ENCODE measurements at places on chromosomes 3 and 15.

DNA sequence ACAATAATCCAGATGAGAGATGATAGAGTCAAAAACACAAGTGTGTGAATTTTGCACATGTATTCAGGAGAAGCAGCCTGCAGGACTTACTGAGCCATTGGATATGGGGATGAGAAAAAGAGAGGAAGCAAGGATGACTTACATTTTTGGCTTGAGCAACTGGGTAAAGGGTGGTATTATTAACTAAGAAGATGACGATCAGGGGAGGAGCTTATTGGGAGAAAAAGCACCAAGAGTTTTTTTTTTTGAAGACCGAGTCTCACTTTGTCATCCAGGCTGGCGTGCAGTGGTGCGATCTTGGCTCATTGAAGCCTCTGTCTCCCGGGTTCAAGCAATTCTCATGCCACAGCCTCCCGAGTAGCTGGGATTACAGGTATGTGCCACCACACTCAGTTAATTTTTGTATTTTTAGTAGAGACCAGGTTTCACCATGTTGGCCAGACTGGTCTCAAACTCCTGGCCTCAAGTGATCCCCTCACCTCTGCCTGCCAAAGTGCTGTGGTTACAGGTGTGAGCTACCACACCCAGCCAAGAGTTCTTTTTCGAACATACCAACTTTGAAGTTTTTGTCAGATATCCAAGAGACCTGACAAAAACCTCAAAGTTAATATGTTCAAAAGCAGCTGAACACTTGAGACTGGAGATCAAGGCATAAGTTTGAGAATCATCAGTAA is 14.8 kb upstream of the SH3BP5 start:
- no peak for DNase-seq

GRCh38 chr3:172213200-172213599 is 173.8 kb downstream of the FNDC3B start:
- DNase-seq: peak; percentile 58

DNA sequence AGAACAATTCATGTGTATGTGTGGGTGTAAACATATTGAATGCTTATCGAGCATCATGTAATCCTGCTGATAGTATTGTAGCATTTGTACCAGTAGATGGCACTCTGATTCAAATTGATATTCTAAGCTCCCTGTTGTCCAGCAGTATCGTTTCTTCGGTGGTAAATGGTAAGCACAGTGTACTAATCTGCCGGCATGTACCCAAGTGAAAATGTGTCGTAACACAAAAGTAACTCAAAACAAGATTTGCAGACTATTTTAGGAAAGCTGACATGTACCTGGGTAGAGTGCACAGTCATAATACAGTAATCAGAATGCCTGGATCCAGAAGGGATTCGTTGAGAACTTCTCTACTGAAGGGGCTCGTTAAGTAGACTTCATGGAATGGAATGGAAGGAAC is 31.7 kb upstream of the MNS1 start:
- DNase-seq: peak; percentile 91

DNA sequence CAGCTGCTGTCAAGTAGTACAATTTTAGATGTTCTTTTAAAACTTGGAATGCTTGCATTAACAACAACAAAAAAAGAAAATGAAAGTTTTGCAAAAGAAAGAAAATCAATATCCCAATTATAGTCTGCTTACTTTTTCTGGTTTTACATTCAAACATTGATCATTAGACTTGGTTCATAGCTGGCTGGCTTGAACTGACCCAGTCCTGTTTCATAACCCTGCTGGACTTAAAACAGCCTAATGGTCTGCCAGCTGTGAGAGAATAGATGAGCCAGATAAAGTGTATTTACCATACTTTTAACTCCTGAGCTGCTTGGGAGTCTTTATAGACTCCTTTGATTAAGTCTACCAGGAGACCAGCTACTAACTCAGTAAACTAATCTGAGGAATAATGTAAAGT is 59.2 kb downstream of the PIAS1 start:
- DNase-seq: peak; percentile 36

- DNase-seq: no peak
Observed at GRCh38 chr15:44308889-44309288, 20.4 kb downstream of the GOLM2 start.

DNA sequence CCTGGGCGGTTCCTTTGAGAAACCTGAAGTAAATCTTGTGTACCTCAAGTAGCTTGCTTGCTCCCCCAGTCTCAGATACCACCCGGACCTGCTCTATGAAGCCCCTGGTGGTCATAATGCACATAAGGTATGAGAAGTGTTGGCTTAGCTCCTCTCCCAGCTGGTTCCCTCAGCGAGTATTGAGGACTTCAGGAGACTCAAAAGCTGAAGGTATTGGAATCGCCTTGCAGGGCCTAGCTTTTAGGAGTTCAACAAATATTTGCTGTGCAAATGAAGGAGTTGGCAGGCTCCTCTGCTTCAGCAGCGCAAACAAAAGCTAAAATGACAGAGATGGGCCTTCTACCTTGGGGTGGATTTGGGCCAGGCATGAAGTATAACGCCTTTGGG is 1.7 kb downstream of the CMTM8 start:
- peak; percentile 46 for DNase-seq

DNA sequence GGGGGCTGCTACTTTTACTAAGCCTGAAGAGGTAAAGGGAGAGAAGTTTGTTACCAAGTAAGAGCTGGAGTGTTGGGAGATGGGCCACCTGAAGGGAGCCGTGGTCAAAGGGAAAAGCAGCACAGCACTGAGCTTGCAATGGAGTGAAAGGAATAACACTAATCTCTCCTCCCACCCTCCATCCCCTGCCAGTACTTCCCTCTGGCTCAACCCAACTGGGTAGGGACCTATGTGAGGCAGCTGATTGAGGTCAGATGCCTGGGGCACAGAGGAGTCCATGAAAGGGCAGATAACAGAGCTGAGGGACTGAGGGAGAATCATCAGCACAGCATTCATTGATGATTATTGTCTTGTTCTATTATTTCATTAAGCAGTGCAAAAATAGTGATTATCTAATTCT is 212.4 kb upstream of the TBC1D5 start:
- DNase-seq: no peak

DNA sequence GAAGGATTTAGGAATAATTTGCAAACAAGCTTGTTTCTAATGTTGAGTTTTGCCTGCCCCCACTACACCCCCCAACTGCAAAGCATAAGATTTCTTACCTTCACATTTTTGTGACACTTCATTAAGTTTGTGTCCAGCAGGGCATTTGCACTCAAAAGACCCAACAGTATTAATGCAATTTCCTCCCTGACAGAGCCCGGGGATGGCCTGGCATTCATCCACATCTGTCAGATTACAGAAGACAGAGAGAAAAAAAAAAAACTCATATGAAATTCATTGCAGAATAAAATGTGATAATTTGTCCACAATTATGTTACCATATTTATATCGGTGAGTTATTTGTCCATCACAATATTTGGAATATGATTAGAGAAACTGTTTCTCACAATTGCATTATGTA is 111.5 kb downstream of the FBN1 start:
- DNase-seq: peak; percentile 59

GRCh38 chr15:74709011-74709410 is 13.2 kb upstream of the EDC3 start:
- peak; percentile 29 for DNase-seq

DNA sequence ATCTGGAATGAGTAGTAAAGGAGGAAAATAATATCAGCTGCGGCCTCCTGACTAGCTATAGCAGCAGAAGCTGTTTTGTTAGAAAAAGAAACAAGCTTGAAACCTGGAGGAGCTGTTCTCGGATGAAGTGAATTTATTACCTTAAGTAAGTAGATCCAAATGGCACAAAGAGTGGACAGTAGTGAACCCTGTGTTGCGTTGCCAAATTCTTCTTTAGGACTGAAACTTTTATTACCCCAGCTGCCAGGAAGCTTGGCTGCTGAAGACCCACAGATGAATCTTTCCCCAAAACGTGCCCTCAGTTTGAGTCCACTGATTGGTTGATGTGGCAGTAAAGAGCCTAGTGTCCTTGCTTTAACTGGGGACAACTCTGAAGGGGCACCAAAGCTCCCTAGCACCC is 366.8 kb upstream of the GBE1 start:
- DNase-seq: no peak

DNA sequence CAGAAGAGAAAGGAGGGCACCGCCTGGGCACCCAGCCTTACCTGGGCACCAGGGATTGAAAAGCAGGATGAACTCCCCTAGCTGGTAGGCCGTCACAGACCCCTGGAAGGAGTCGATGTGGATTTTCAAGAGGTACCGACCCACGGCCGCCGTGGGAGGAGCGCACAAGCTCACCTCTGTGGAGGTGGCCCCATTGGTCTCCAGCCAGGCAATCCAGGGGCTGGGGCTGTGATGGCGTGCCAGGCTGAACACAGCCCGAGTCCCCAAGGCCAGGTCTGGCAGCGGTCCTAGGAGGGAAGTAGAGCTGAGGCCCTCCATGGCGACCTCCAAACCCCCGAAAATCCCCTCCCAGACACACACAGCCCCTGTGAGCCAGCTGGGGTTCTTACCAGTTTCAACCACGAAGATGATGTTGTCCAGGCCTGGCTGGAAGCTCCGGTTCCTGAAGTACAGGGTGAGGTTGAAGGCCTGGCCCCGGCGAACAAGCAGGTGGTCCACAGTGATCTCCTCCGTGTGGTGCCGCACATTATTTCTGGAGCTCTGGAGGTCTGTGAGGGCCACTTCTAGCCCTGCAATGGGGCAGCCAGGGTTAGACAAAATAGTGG is 6.6 kb downstream of the TGM5 start:
- DNase-seq: no peak
